ENCODE measurements at places on chromosomes 3 and 15. TPM values are rescaled to one million over a fixed set of nuclear protein-coding genes. Genes with fewer than 3 reads are reported as not detected.

Gene MNS1
- 0.60 TPM for total RNA-seq

Gene VWA5B2
- not detected for total RNA-seq

Gene ST3GAL6
- total RNA-seq, result 68.0 TPM

Gene PLA2G4D
- not detected for total RNA-seq

Gene CCR2
- 1.1 TPM for total RNA-seq

Gene STRA6
- not detected for total RNA-seq

Gene TTLL13
- total RNA-seq, result 0.35 TPM

Gene INSYN1
- 58.0 TPM for total RNA-seq

Gene VGLL3
- total RNA-seq, result 7.4 TPM

Data from heart left ventricle (tissue), 16 donors.